ENCODE measurements at places on chromosomes 1 and 21. TPM values are rescaled to one million over a fixed set of nuclear protein-coding genes. Genes with fewer than 3 reads are reported as not detected.

DNA sequence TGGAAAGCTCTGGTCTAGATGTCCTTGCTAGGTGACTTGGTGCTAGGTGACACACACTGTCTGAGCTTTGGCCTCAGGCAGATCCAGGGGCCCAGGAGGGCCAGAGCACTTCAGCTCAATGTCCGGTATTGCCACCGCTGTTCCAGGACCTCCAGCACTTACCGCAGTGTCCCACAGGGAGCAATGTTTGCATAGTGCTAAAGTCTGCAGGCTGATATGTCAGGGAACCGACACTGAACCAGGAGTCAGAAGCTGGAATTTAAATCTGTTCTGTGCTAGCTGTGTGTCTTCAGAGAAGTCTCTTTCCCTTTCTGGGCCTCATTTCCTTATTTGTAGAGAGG is 19.3 kb downstream of the DHCR24 start:
- no peak for DNase-seq

DNA sequence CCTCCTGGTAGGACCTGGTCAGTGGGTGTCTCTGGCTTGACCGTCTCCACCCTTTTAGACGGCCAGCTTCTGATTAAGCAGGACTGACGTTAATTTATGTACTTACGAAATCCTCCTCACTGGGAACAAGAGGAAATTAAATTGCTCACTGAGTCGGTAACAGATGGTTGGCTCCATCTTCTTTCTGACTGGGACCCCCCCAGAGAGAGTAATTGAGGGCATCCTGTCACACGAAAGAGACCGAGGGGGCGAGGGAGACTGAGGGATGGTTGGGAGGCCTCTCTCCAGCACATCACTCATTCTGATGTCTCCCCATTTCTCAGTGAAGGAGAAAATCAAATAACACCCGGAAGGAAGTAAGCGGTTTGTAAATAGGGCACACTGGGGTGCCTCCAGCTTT is 104.8 kb downstream of the OMA1 start:
- no peak for DNase-seq

The HAPLN2 gene
- not detected for polyA plus RNA-seq

- DNase-seq: peak; percentile 96
These were observed 73.3 kb downstream of the MRPL37 start for GRCh38 chr1:54273092-54273794.

The NTMT2 gene
- not detected for polyA plus RNA-seq

DNA sequence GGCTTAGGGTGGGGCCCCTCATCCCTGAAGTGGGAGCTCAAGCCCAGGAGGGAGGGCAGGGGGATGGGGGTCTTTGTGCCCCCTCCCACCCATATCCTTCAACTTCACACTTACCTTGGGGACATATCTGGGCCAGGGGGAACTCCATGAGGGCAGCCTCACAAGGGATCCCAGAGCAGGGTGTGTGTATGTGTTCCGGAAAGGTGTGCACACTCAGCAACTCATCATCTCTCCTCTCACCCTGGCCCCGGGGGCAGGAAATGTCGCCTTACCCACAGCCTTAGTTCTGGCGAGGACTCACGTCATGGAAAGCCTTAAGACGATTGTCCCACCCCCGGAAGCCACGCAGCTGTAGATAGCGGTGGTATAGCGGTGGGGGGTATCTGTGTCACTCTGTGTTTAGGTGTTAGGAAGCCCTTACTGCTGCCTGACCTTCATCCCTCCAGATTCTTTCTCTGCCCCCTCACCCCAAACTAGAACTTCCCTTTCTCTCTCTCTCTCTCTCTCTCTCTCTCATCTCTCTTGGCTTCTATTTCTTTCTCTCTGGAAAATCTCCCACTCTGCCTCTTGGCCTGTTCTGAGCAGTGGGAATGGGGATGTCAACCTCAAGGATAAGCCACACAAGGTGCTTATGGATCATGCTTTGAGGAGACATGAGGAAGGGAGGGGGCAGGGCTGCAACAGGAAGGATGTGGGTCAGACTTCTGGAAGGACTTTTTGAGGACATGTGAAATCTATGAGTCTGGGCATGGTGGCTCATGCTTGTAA is at the start of gene SH2D2A:
Gene SH2D2A, minus strand, starts transcription at position 288 of the 768 bp plus-strand sequence. Its CDS starts 140 bp downstream, at position 148.
- DNase-seq: peak; percentile 58

The DCLRE1B gene
- polyA plus RNA-seq: 6.5 TPM
